HTR-8/SVneo (cell line): ENCODE measurements at places on chromosomes 13 and 19.

DNA sequence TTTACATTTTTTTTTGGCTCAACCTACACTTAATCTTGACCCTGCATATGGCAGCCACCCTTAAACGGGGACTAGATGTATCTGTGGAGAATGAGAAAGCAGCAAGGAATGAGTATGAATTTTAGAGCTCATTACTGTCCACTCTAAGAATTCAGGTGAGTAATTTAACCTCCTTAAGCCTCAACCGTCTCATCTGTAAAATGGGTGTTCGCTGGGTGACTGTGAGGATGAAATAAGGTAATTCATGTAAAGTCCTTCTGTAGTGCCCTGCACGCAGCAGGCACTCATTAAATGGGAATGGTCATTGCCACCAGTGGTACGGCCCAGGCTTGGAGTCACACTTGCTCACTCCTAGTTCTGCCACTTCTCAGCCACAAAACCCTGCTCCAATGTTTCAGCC, 135.3 kb downstream of the CACNA1A start:
- DNase-seq: no peak

GRCh38 chr19:6172074-6172863, 36.8 kb downstream of the ACSBG2 start:
- no peak for DNase-seq

DNA sequence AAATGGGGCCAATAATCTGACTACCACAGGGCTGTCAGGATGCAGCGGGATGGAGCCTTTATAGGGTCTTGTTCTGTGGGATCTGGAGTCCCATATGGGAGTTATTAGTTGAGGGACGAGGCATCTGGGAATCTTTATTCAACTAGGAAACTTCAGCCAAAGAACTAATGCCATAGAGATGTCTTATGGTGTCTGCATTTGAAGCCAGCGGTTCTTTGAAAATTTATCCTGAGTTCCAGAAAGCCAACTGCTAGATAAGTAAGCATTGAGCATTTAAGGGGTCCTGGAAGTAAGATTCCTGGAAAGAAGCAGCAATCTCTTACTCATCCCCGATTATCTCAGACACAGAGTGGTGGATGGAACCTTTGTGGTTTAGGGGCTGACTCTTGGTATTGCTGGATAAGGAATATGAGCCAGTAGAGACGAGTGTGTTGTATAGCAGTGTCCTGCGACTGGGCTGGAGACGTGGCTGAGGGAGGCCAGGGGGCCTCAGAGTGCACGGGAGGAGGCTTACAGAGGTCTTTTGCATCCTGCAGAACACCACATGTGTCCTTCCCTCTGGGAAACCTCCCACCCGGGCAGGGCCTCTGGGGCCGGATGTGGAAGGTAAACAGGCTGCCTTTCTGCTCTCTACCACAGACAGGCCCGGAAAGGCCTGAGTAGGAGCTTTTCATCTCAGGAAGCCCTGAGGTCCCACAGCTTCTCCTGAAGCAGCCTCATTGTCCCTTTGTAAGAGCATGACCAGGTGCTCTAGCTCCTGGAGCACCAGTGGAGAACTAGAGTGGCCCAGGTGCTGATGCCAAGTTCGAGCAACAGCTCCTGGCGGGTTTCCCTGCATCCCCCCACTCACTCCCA, 28.8 kb downstream of the ACTN4 start:
- no peak for DNase-seq

GRCh38 chr13:40943073-40943472, 76.0 kb downstream of the ELF1 start:
- no peak for DNase-seq

DNA sequence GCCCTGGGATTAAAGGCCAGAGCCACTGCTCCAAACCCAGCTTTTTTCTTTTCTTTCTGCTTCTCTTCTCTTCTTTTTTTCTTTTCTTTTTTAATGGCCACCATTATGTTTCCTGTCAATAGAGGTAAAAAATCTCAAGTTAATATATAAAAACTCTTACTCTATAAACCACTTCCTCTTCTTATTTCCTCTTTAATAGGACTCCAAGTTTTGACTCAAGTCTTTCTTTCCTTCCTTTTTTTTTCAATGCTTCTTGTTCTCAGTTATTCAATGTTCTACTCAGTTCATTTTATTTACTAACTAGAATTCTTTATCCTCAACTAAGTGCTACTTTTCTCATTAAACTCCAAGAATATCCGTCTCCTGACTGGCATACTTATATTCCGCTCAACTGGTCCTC, 27.1 kb upstream of the MYCBP2 start:
- no peak for DNase-seq

DNA sequence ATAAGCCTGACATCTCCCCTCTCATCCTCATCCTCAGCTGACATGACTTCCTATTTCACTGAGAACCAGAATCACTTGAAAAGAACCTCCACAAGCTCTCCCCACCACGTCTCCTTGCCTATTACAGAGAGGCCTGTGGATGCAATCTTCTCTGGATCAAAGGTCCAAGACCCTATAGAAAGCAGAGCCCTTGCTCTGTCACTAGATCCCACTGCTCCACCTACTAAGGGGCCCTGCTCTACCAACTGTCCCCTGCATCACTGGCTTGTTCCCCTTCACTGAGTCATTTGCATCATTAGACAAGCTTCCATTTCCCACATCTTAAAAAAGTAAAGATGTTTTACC, 40.8 kb downstream of the RCBTB2 start:
- DNase-seq: no peak

DNA sequence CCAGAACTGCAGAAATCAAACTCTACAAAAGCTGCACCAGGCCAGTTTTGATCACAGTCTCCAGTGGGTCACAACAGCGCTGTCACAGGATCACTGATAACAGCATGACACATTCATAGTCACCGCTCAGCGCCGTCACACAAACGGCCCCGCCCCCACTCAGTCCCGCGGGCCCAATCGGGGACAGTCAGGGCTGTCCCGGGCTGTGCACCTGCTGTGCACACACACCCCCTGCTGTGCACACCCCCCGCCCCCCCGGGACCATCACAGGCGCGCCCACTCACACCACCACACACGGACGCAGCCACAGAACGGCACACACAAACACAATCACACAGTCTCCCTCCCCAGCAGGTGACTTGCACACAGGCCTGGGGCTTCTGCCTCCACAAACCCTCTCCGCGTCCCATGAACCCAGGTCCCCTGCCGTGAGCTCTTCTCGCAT, 435 bp upstream of the ZNF382 start:
- peak; percentile 48 for DNase-seq

- no peak for DNase-seq
These were observed 17.1 kb upstream of the CLC start for GRCh38 chr19:39754971-39755370.

GRCh38 chr13:22536851-22537250, 643.9 kb upstream of the SGCG start:
- no peak for DNase-seq

DNA sequence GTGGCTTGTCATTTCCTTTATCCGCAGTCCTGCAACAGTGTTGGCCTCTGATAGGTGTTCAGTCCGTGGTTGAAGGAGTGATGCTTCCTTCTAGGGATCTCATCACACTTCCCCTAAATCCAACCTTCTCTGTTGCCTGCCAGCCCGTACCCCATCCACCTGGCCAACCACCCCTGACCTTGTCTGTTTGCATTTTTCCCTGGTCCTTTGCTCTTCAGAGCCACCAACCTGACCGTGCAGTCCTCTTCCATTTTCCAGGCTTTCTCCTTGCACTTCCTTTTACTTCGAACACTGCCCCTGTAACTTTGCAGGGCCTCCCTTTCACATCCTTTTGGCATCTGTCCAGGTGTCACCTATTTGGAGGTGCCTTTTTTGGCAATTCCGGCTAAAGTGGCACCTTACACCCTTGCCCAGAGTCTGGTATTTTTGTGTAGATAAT, 696 bp downstream of the ZNF460 start:
- DNase-seq: no peak

DNA sequence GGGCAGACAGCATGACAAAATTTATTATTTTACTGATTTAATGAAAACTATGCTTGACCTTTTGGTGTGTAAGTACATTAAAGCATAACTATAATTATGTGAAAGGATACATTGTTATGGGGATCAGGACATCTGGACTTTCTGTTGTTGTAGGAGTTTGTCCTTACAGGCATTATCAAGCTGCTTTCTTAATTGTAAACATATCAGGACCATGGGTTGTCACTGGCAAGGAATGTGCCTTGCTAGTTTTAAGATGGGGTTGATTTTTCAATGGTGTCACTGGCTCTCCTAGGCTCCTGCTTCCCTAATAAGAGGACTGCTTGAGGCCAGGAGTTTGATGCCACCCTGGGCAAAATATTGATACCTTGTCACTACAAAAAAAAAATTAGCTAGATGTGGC, 32.6 kb downstream of the KBTBD6 start:
- no peak for DNase-seq

DNA sequence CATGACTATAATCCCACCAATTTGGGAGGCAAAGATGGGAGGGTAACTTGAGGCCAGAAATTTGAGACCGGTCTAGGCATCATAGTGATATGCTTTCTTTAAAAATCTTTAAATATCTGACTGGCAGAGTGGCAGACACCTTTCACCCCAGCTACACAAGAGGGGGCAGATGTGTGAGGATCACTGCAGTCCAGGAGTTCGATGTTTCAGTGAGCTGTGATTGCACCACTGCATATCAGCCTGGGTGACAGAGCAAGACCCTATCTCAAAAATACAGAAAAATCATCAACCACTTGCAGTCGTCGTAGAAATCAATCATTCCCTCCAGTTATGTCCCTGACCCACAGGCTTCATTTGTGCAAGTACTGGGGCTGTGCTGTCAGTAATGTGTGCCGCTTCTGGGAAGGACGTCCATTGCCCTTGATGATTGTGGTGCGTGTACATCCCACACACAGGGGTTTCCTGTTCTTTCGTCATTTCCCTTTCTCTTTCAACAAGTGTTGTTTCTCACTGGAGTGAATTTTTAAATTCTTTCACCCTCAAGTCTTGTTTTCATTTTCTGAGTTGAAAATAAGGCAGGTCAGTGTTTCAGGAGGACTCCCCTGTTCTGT, 1.4 kb downstream of the LGALS14 start:
- DNase-seq: no peak

DNA sequence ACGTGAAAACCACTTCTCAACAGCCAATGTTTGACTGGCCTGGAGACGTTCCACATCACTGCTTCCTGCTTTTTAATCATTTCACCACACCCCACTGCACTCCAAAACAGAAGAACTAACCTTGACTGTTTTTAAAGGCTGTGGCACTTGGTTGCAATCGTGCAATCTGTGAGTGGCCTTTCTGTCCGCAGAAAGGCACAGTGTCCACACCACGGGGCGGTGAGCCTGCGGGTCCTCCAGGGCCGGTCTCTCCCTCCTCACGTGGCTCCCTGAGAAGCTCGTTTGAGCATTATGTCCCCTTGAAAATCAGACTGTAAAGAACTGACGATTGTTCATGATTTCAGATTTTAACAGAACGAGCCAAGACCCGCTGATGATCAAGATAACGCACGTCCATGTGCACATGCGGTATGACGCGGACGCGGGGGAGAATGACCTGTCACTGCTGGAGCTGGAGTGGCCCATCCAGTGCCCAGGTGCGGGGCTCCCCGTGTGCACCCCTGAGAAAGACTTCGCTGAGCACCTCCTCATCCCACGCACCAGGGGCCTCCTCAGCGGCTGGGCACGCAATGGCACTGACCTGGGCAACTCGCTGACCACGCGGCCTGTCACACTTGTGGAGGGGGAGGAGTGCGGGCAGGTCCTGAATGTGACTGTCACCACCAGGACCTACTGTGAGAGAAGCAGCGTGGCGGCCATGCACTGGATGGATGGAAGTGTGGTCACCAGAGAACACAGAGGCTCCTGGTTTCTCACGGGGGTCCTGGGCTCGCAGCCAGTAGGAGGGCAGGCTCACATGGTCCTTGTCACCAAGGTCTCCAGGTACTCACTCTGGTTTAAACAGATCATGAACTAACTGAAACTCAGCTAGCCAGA, 13.0 kb downstream of the PROZ start:
- DNase-seq: no peak

DNA sequence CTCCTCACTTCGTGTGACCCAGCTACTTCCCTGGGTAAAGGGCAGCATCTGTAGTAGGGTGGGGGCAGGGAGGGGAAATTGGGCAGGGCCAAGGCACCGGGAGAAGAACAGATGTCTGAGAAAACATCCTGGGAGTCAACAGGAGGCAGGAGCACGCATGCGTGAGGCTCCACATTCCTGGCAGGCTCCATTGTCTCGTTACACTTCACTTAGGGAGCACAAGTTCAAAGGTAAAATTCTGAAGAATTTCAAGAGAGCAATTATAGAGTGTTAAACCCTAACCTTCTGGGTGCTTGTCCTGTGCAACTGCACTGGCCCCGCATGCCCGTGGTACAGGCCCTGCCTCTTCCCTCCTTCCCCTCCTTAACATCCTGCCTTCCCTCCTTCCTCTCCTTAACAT, 79.6 kb upstream of the POMP start:
- no peak for DNase-seq

DNA sequence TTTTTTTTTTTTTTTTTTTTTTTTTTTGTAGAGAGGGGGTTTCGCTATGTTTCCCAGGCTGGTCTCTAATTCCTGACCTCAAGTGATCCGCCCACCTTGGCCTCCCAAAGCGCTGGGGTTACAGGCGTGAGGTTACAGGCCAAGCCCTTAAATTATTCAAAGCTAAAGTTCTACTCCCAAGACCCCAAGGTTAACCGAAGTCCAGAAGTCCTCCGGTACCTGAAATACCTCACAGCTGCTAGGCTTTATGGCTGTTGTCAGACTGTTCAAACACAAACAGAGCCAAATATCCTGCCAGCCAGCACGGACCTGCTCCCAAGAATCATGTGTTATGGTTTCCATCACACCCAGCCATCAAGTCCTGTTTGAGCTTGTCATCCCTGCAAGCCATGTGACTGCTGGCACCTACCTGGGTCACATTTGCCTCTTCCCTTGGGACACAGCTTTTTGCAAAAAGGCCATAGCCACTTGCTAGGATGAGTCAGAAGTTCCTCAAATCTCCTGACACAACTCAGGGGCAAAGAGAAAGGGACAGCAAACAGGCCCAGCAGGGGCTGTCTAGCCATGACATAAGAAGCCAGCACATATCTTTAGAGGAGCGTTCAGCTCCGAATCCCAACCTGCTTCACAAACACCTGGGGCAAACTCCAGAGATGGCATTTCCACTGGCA, 129.9 kb downstream of the FOXO1 start:
- DNase-seq: no peak

- DNase-seq: no peak
These were observed 3.9 kb downstream of the CIC start for GRCh38 chr19:42272989-42273406.

- peak; percentile 19 for DNase-seq
These were observed 873.8 kb downstream of the SLITRK6 start for GRCh38 chr13:84925443-84925842.

DNA sequence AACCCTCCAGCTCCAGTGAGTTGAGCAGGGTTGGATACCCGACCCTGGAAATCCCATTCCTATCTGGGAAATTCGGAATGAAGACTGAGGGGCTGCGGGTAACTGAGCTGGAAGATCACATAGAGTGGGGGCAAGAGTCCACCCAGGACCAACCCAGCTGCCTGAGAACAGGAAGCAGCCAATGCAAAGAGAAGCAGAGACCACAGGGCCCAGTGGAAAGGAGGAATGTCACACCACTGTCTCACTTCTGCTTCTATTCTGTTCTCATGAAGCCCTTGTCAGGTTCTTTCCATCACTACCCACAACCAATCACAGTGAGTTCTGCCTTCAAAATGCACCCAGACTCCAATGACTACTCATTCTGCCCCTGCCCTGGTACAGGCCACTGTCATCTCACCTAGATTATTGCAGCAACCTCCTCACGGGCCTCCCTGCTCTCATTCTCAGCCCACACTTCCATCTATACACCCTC, 15.3 kb downstream of the DYRK1B start:
- no peak for DNase-seq
